NCI-H1436 (cell line): ENCODE measurements at places on chromosomes 4 and X.

DNA sequence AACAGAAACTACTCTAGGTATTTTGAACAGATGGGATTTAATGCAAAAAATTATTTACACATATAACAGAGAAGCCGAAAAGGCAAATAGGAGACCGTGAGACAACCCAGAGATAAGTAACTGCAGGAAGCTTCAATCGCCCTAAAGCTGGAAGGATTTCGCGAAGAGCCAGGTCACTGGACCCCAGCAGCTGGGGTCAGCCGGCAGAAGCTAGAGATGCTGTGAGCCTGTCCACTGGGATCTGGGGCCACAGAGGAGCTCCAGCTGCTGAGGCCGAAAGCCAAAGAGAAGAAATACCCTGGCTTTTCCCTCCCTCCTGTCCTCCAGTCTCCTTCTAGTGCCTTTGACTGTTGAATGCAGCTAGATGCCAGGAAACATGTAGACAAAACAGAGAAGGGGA lies 192.8 kb upstream of the BCOR start:
- DNase-seq, result no peak

DNA sequence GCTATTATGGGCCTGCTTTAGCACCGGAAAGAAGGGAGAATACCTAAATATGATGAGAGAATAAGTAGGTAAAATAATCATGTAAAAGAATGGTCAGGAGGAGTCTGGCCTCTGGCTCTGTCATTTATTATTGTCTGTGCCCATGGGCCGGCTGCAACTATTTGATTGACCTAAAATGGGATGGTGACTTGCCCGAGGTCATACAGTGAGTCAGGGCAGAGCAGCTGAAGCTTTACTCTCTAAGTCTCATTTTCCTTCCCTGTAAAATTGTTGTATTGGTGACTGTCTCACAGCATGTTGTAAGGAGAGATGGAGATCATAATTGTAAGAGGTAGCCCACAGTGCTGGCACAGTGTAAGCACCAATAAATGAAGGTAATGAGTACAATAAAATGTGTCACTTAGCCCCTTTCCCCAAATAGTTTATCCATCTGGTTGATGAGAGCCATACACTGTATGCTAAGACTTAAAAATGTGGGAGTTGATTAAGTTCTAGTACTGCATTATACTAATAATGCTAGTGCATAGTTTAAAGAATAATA lies 39.6 kb downstream of the RUFY3 start:
- no peak for DNase-seq

DNA sequence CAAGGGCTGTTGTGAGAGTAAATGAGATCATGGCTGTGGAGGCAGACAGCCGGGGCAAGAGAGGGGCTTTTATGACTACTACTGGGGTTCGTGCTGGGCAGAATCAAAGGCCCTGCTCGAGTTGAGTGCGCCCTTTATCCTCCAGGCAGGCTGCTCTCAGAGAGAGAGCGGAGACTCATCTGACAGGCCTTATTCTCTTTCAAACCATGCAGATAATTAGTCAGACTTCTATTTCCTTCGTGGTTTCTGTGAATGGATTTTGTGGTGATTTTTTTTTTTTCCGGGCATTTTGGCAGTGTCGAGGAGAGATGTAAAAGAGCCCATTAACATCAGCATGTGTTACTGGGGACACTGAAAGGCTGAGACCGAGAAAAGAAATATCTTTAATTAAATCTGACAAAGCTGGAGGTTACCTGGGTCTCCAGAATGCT lies 73.6 kb downstream of the MED28 start:
- DNase-seq, result no peak

GRCh38 chr4:113398441-113399143 lies 349.1 kb downstream of the ANK2 start:
- DNase-seq, result no peak

DNA sequence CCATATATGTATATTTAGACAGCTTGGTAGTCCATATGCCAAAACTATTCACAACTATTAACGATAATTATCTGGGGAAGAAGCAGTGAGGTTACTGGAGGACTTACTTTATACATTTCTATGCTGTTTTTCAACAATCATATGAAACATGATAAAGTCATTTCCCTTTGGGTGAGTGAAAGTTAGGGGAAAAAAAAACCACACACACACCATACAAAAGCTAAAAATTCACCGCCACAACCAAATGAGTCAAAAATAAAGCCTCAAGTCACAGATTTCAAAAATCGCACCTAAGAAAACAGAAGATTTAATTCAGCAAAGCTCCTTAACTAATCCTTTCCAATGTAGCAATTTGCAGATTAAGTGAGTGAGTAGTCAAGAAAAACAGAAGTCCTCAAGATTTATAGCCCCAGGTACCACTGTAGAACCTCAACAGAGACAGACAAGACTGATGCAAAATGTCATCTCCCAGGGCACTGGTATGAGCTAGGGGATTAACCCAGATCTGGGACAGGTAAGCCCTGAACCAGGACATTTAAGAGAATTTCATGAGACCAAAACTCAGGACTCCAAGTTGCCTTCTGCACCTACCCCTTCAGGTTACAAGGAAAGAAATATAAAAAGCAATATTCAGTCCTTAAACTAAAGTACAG lies 35.1 kb downstream of the SYTL4 start:
- no peak for DNase-seq

DNA sequence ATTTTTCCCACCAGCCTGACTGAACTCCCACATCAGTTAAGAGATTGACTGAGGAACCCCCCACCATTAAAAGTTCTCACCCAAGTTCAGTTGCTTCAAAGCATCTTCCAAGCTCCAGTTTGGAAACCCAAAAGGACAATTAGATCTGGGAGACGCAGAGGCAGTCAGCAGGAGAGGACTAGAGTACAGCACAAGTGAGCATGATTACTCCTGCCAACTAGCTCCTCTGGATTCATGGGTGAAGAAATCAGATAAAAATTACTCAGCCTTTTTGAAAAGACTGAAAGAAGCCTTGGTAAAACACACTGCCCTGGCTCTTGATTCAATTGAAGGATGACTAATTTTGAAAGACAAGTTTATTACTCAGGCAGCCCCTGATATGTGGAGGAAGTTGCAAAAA lies 297.5 kb downstream of the ADAM29 start:
- DNase-seq, result no peak

- no peak for DNase-seq
Observed at GRCh38 chr4:94757192-94758140, at the start of gene BMPR1B. BMPR1B (plus strand) TSS chr4:94757955; CDS start chr4:95104425, 346,470 bp downstream.

- no peak for DNase-seq
Observed at GRCh38 chr4:142331132-142331531, 515.0 kb downstream of the INPP4B start.

GRCh38 chr4:6926681-6927478 lies 17.3 kb downstream of the TBC1D14 start:
- DNase-seq, result no peak

GRCh38 chr4:74202062-74202586 lies 44.2 kb downstream of the MTHFD2L start:
- no peak for DNase-seq

GRCh38 chr4:138616775-138617174 lies 374.6 kb upstream of the SLC7A11 start:
- DNase-seq, result no peak

DNA sequence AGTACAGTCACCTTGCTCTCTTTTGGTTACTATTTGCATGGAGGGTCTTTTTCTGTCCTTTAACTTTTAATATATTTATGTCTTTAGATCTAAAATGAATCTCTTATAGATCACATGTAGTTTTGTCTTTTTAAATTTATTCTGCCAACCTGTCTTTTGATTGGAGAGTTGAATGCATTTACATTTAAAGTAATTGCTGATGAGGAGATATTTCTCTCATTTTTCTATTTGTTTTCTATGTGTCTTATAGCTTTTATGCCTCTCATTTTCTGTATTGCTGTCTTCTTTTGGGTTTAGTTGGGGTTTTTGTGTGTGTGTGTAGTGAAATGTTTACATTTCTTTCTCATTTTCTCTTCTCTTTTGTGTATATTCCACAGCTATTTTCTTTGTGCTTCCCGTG lies 123.5 kb downstream of the TBC1D19 start:
- DNase-seq, result no peak

DNA sequence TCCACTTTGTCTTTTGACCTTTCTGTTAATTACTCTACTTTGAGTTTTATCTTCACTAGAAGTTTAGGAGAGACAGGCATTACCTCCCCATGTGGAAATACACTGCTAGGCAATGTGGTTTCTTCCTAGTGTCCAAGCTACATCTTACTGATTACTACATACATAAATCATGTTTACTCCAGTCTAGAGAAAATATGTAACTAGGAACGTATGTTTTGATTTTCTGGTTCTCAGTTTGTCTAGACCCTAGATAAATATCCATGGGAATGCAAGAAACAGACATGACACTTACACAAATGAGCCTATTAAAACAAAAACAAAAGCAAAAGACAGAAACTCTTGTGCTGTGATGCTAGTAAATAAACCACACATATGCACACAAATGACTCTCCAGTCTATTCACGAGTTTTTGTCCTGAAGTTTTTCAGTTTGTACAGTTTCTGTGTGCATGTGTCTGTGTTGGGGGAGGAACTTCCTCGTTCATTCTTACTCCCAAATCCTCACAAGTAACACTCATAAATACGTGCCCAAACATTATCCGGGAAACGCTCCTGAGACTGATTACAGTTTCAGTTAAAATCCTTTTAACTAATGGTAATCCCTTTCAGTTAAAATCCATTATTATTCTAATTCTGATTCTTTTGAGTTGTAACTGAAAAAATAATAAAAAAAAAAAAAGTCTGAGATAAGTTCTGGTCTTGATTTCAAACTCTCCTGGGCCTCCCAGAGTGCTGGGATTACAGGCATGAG lies 283.5 kb upstream of the FTHL17 start:
- no peak for DNase-seq

DNA sequence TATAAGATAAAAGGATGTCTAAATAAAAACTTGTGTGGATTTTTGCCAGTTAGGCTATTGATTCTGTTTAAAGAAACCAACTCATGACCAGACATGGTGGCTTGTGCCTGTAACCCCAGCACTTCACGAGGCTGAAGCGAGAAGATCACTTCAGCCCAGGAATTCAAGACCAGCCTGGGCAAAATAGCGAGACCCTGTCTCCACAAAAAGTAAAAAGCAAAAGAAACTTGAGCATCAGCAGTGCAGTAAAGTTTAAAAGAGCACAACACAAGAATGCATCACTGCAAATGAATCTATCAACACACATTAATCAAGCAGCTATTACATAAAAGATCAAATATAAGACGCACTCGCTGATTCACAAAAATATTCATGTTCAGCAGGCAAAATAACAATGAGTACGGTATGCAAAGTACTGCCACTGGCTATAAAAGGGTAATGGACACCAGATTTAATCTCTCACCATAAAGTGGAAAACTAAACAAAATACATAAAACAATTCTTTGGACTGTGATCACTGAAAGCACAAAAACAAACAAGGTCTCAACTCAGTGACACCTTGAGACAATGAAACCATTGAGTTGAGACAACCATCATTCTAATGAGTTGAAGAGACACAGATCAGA lies 41.3 kb downstream of the LRBA start:
- no peak for DNase-seq

DNA sequence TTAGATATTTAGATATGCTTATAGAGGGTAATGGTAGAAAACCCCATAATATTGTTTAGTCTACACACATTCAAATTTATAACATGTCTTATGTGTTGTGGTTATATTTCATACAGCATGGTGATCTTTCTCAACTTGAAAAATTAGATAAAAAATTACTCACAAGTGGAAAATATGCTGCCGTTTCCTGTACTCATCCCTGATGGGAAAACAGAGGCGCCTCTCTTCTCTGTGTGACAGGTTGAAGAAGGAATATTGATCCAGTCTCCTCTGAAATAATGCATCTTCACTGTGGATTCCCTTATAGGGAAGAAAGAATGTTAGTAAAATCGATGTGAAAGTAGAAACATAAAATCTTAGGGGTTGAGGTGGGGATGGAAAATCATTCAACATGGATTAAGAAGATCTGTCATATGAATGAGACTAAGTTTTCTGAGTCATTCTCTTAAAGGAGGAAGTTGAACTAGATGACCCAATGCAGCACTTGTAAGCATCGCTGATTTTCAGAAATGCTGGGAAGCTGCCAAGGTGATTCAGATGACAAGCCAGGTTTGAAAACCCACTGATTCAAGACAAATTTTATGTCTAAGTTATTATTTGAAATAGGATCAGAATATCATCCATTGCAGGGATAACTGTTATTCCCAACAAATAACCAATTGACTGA lies 70.7 kb downstream of the ANKRD50 start:
- no peak for DNase-seq

DNA sequence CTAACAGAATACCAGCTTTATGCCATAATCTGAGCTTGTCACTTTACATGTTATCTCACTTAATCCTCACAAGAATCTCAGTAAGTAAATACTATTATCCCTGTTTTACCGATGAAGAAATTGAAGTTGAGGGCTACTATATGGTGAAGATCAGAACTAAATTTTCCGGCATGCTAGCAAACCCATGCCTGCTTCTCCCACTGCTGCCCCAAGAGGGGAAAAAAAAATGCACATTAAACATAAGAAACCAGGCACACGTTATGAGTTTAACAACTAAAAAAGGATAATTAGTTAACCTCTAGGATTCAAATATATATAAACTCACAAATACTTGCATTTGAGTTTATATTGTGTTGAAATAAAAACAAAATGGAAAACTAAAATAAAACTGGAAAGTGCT lies 10.8 kb downstream of the SLC10A7 start:
- no peak for DNase-seq

- no peak for DNase-seq
Observed at GRCh38 chrX:133297284-133297683, 79.1 kb upstream of the TFDP3 start.

DNA sequence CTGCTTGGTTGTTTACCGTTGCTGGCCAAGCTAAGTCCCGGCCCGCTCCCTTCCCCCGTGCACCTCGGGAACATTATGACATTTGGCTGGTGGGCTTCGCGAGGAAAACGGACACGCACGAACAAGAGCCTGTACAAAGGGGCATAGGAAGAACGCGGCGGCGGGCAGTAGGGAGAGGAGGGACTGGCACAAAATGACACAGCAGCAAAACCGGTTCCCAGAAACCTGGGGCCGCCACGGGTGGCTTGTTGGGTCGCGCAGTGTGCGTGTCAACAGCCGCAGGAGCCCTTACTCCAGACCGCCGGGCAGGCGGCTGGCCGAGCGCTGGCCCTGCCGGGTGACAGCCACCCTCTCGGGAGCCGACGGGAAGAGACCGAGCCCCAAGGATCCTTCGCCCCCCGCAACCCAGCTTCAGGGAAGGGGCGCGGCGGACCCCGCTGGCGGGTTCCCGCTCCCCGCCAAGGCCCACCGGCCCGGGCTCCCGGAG lies 1.6 kb upstream of the LIN54 start:
- DNase-seq, result no peak

- DNase-seq, result no peak
Observed at GRCh38 chrX:123477673-123478072, 255.2 kb downstream of the THOC2 start.

- no peak for DNase-seq
Observed at GRCh38 chrX:43003204-43003565, 225.2 kb upstream of the PPP1R2C start.

DNA sequence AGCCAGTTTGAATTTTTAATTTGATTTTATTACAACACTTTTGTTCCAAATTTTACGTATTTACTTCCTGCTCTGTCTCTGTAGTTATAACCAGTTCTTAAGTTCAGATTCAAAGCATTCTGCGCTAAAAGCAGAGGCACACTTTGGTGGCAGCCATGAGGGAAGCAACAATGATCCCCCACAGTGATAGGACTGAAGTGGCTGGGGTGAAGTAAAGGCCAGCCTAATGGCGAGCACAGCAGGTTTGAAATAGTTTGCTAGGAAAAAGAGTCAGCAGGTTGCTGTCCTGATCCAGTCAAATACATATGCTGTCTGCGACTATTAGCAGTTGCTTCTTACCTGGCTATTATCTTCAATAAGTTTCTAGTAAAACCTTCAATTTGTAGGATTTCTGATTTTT lies 176.3 kb downstream of the RPA4 start:
- no peak for DNase-seq

- DNase-seq, result no peak
Observed at GRCh38 chr4:70829015-70829414, 10.7 kb downstream of the GRSF1 start.
